Activated CD4-positive, alpha-beta T cell treated with anti-CD3 and anti-CD28 coated beads for 36 hours (primary cell): ENCODE measurements at places on chromosomes 6 and 20. TPM values are rescaled to one million over a fixed set of nuclear protein-coding genes. Genes with fewer than 3 reads are reported as not detected.

GRCh38 chr20:63978319-63979228 lies 868 bp downstream of the SAMD10 start:
- H3K4me1 ChIP-seq, result peaks cover 65% of the 10 kb centered on the region
- DNase-seq, result peak; percentile 85
- H3K27me3 ChIP-seq, result no peaks in the 10 kb centered on the region
- H3K4me3 ChIP-seq, result peak overlapping the region; percentile 78
- H3K36me3 ChIP-seq, result peaks cover 39% of the 10 kb centered on the region
- peak overlapping the region; percentile 86 for H3K27ac ChIP-seq

- no peak overlapping the region for H3K27ac ChIP-seq
- DNase-seq, result no peak
- H3K27me3 ChIP-seq, result no peaks in the 10 kb centered on the region
- no peaks in the 10 kb centered on the region for H3K36me3 ChIP-seq
- no peaks in the 10 kb centered on the region for H3K4me1 ChIP-seq
Measured at GRCh38 chr6:32214126-32214525, 9.7 kb downstream of the NOTCH4 start.

DNA sequence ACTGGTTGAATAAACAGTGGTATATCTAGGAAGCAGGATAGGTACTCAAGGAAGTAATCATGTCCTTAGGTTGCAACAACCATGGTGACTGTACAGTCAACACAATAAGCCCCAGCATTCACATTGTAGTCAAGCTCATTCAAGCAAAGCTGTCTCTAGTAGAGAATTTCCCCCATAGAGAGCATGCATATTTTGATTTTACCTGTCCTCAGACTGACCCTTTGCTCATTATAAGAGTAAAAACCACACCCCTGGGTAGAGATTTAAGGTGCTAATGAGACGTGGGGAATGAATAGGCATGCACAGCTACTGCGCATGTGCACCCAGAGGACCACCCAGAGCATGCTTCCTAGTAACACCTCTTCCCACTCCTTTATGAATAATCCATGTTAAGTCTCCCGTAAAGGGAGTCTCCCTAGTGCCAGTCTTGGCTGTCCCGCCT lies 6.1 kb upstream of the RNF8 start:
- no peaks in the 10 kb centered on the region for H3K4me1 ChIP-seq
- no peak for DNase-seq
- no peak overlapping the region for H3K4me3 ChIP-seq
- H3K27me3 ChIP-seq, result peaks cover 5% of the 10 kb centered on the region
- no peaks in the 10 kb centered on the region for H3K36me3 ChIP-seq

DNA sequence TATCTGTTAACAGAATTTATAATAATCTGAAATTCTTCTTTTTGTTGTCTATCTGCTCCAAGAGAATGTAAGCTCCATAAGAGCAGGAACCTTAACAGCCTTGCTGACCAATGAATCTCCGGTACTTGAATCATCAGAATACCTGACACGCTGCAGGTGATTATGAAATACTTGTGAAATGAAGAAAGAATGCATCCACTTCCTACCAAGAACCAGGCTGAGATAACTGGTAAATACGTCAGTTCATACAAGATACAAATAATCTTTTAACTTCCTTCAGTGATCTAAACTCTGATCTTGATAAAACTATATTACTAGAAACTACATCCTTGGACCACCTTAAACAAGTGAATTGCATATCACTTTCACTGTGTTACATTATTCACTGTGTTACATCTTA lies 116.2 kb downstream of the MAP3K5 start:
- DNase-seq, result no peak
- no peak overlapping the region for H3K27ac ChIP-seq
- H3K36me3 ChIP-seq, result peaks cover 9% of the 10 kb centered on the region
- no peaks in the 10 kb centered on the region for H3K4me1 ChIP-seq

- H3K27me3 ChIP-seq, result peaks cover under 1% of the 10 kb centered on the region
- H3K4me3 ChIP-seq, result peak overlapping the region; percentile 13
Measured at GRCh38 chr6:157944983-157945931, 36.4 kb upstream of the SYNJ2 start.

DNA sequence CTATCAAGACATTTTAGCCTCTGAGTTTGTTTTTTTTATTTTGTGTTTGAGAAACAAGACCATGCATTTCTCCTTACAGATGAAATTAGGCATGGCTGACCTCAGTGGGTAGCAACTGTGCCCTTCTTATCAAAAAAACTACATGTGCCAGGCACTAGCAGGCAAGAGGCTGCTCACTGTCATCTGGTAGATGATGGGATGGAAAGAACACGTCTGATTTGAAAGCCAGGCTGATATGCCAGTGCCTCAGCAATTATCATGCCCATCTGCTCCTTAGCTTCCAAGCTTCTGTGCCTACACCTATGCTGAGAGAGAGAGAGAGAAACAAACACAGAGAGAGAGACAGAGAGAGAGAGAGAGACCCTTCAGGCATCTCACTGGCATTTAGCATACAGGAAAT lies 149.9 kb downstream of the C6orf118 start:
- no peak for DNase-seq
- no peaks in the 10 kb centered on the region for H3K27me3 ChIP-seq

DNA sequence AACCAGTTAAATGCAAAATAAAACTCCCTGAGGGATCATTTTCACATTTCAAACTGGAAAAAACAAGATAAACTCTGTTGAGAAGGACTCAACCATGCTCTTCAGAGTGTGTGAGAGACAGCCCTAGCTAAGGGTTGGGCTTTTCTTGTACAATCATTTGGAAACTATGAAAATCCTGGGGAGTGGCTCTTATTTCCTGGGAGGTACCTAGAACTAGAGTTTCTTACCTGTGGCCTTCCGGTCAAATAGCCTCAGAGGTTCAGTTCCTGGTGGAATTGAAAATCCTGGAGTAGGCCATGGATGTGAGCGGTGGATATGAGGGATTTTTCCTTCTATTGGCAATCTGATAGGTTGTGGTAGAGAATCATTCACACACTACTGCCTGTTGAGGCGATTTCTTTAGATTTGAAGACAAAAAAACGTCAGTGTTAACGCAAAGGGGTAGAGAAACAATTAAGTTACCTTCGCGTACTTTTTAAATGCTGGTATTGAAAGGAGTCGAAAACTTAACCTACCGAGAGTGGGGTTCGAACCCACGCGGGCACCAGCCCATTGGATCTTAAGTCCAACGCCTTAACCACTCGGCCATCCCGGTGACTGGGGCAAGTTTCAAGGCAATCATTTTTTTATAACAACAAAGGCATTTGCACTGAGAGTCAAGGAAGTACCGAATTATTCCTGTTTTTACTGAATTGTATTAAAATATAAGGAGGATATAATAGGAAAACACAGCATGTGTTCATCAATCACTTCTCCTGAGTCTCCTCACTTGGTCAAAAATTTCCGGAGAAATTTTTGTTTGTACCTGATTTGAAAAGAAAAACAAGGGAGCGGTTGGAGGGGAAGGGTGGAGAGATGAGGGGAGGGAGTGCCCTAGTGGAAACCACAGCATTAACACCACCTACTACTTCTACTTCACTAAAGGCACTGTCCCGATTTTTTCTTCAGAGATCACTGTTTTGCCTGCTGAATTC lies 191.3 kb downstream of the OR2B2 start:
- H3K27me3 ChIP-seq, result peaks cover 37% of the 10 kb centered on the region
- H3K27ac ChIP-seq, result no peak overlapping the region

DNA sequence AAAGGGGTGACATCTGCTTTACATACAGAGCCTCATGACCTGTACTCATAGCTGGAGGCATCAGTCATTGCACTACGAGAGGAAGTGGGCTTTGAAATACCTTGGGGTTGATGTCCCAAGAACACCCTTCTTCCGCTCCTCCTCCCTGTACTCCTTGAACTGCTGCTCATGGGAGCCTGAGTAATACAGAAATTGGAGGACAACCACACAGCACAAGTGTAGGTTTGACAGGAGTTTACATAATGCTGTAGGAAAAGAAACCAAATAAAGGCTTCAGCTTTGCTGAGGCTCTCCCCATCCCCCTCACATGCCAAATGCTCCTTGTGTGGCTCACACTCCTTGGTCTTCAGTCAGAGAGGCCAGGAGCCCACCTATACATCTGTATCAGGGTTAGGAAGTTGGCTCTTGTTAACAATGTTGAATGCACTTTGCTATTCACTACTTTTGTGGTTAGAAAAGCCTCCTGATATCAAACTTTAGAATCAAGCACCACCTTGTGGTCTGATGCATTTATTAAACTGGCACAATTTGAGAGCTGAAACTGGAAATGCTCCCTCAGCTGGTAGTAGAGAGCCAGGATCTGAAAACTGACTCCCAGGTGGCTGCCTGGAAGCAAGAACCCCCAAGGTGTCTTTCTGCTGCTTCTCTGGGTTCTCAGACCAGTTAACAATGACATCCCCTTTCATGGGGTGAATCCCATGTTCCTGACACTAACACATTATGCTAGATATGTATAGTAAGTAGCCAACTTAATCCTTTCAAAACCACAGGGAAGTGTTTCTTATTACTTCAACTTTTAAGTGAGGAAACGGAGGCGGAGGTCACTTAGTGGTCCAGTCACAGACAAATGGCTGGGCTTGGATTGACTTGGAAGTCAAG lies 56.2 kb upstream of the EDN1 start:
- no peak overlapping the region for H3K4me3 ChIP-seq
- H3K27me3 ChIP-seq, result no peaks in the 10 kb centered on the region
- peak; percentile 43 for DNase-seq
- peaks cover 40% of the 10 kb centered on the region for H3K4me1 ChIP-seq
- no peak overlapping the region for H3K27ac ChIP-seq

- peaks cover 55% of the 10 kb centered on the region for H3K27me3 ChIP-seq
- no peak overlapping the region for H3K27ac ChIP-seq
- H3K36me3 ChIP-seq, result no peaks in the 10 kb centered on the region
- no peak for DNase-seq
Measured at GRCh38 chr6:132404736-132405135, 3.5 kb upstream of the MOXD1 start.

The SLC22A16 gene
- not detected for total RNA-seq

- no peak overlapping the region for H3K27ac ChIP-seq
- DNase-seq, result no peak
- H3K36me3 ChIP-seq, result no peaks in the 10 kb centered on the region
- H3K4me3 ChIP-seq, result no peak overlapping the region
- no peaks in the 10 kb centered on the region for H3K4me1 ChIP-seq
Measured at GRCh38 chr6:139588076-139588639, 213.7 kb upstream of the CITED2 start.

DNA sequence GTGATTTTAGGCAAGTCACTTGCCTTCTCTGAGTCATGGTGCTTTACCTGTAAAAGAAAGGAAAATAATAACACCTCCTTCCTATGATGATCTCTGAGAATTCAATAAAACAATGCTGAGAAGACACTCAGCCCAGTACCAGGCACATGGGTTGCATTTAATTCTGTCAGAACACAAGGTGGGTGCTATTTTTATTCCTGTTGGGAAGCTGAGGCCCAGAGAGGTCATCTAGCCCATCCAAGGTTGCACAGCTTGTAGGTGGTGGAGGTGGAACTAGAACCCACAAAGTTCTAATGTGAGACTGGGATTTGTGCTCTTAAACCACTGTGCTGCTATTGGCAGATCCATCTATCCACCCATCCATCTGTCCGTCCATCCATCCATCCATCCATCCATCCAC lies 39.6 kb upstream of the PTGIS start:
- peaks cover 16% of the 10 kb centered on the region for H3K27me3 ChIP-seq
- H3K4me1 ChIP-seq, result peaks cover 15% of the 10 kb centered on the region
- no peak overlapping the region for H3K27ac ChIP-seq
- H3K4me3 ChIP-seq, result no peak overlapping the region
- H3K36me3 ChIP-seq, result peaks cover 3% of the 10 kb centered on the region
- DNase-seq, result no peak

- no peak for DNase-seq
- H3K36me3 ChIP-seq, result no peaks in the 10 kb centered on the region
- H3K4me3 ChIP-seq, result no peak overlapping the region
- H3K27ac ChIP-seq, result no peak overlapping the region
Measured at GRCh38 chr20:36881331-36881730, 5.4 kb downstream of the TLDC2 start.

DNA sequence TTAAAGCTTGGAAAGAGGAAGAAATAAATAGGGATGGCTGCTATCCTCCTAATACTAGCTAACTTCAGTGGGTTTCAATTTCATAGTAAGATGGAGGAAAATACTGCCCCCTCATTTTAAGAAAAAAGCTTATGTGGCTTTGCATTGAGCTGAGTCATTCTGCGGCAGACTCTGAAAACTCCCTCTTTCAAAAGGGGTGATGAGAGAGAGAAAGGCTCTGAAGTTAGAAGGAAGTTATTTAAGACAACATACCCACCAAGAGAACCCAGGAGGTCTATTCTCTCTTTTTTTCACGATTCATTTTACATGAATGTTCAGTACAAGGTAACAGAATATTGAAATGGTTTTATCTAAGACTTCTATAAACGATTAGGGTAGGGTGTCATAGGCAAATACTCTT lies 4.5 kb downstream of the PRDM13 start:
- peaks cover 3% of the 10 kb centered on the region for H3K36me3 ChIP-seq
- peaks cover 68% of the 10 kb centered on the region for H3K27me3 ChIP-seq
- no peak overlapping the region for H3K4me3 ChIP-seq
- no peak overlapping the region for H3K27ac ChIP-seq
- peak; percentile 54 for DNase-seq
- peaks cover 38% of the 10 kb centered on the region for H3K4me1 ChIP-seq

The SLC24A3 gene
- total RNA-seq, result not detected

GRCh38 chr20:11368965-11369711 lies 548.6 kb upstream of the BTBD3 start:
- H3K36me3 ChIP-seq, result no peaks in the 10 kb centered on the region
- no peaks in the 10 kb centered on the region for H3K27me3 ChIP-seq
- no peak for DNase-seq

GRCh38 chr6:42751055-42751454 lies 5.2 kb upstream of the TBCC start:
- no peaks in the 10 kb centered on the region for H3K27me3 ChIP-seq
- H3K4me3 ChIP-seq, result no peak overlapping the region
- H3K36me3 ChIP-seq, result peaks cover 16% of the 10 kb centered on the region
- H3K27ac ChIP-seq, result no peak overlapping the region
- no peak for DNase-seq
- H3K4me1 ChIP-seq, result peaks cover 19% of the 10 kb centered on the region

The PEX7 gene
- 3.6 TPM for total RNA-seq

DNA sequence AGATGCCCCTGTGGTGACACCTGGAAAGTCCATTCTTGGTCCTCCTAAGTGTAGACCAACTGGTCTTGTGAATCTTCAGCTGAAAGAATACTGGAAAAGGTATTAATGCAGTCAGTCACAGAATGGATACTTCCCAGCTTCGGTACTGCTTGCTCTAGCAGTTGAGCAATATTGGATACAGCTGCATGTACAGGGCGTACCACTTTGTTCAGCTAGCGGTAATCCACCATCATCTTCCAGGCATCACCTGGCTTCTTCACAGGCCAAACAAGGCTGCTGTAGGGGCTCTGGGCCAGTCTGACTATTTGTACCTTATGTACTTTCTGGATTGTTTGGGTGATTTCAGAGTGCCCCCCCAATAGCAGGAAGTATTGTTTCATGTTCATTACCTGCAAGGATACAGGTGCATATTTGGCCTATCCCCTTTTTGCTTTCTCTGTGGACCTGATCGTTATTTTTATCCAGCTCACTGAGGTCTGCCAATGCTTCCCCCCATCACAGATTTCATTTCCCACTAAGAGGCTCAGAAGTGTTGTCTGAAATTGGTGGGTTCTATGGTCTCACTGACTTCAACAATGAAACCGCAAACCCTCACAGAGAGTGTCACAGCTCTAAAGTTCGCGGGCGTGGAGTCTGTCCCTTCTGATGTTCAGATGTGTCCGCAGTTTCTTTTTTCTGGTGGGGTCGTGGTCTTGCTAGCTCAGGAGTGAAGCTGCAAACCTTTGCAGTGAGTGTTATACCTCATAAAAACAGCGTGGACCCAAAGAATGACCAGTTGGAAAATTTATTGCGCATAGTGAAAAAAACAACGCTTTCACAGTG lies 52.2 kb downstream of the TRIM27 start:
- H3K27me3 ChIP-seq, result no peaks in the 10 kb centered on the region
- no peaks in the 10 kb centered on the region for H3K36me3 ChIP-seq
- DNase-seq, result no peak

The THBD gene
- total RNA-seq, result not detected
